ENCODE measurements at places on chromosomes 6 and 20. TPM values are rescaled to one million over a fixed set of nuclear protein-coding genes. Genes with fewer than 3 reads are reported as not detected.

GRCh38 chr6:27156874-27157458 is 90.5 kb upstream of the PRSS16 start:
- no peak for DNase-seq

- DNase-seq = no peak
Measured at GRCh38 chr6:20681243-20681684, 147.0 kb downstream of the CDKAL1 start.

GRCh38 chr20:4038047-4038459 is 22.7 kb upstream of the RNF24 start:
- no peak for DNase-seq

DNA sequence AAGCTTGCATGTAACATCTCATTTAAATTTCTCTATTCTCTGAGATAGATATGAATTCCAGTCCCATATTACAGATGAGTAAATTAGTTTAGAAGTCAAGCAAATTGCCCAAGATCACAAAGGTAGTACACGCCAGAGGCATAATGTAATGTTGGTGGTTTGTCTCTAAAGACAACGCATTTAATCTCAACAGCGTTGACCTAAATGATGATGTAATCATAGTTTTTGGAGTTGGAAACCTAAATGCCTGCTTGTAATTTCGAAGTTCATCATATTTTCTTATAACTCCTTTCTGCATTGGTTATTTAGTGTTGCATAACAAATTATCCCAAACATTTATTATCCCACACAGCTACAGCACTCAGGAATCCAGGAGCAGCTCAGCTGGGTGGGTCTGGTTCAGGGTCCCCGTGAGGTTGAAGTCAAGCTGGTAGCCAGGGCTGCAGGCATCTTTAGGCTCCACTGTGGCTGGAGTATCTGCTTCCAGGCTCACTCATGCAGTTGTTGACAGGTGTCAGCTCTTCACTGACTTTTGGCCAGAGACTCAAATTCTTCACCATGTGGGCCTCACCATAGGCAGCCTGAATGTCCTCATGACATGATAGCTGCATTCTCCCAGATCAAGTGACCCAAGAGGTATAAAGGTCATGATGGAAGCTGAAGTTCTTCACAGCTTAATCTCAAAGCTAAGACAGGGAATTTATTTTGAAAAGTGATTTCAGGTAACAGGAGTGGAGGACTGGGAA is 122.0 kb upstream of the SPTLC3 start:
- no peak for DNase-seq

DNA sequence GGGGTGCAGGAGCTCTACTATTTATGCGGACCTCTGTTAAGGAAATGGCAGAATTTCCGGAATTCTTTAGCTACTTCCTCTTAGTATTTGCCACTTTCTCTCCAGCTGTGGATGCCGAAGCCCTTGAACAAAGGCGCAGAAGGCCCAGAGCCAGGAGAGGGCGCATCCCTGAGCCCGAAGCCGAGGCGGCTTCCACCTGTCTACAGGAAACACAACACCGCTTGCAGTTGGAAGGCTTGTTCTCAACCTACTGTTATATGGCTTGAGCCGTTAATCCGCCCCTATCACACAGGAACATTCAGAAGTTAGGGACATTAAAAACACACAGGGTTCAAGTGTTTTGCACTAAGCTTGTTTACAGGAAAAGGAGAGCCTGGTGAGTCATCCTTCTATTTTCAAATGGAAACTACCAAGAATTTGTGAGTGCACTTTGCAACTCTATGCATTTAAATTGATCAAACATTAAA is 417.1 kb downstream of the BCKDHB start:
- no peak for DNase-seq

The RBPJL gene
- total RNA-seq = not detected

The CTSZ gene
- 436 TPM for total RNA-seq

The ENTPD6 gene
- 82.0 TPM for total RNA-seq

Data from thoracic aorta (tissue), 2 donors.